Mammary epithelial cell (primary cell): ENCODE measurements at places on chromosomes 16 and 17. TPM values are rescaled to one million over a fixed set of nuclear protein-coding genes. Genes with fewer than 3 reads are reported as not detected.

DNA sequence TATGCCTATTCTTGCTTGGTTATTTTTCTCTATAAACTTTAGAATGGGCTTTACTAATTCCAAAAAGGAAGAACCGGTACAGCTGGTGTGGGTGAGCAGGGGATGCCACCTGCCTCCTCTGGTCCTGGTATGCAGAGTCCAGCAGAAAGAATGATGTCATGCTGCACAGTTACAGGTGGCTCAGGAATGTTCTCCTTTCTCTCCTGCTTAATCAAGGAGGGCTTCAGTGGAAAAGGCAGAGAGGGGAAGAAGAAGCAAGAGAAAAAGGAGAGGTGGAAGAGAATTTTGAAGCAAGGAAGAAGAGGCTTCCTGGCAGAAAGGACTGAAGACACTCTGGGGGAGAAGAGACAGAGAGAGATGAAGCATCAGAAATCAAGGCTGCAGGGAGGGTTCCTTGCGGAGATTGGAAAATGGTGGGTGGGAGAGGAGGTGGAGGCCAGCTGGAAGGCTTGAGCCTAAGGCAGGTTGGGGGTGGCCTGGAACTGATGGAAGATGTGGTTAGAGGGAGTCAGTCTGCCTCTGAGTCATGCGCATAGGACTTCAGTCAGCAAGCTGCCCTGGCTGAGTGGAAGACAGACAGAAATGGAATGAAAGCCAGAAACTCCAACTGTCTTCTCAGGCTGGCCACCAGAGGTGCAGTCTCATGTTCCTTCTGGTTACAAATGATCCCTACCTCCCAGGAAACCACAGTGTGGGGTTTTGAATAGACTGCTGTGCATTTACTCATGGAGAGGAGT, 64.6 kb upstream of the CRHR1 start:
- DNase-seq, result peak; percentile 88

DNA sequence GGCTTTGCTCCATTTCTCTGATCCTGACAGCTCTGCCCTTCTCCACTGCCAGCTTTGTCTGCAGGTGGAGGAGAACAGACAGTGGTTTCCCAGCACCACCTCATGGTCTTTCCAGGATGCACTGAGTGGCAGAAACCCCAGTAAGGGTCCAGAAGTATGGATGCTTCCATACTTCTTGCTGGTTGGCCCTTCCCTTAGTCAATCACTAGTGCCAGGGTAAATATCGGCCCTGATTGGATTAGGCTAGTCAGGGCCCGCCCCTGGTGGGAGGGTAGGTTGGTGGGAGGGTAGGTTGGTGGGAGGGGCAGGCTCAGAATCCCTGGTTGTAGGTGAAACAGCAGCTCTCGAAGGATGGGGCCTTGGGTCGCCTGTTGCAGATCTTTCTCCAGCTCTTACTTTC, 10.2 kb downstream of the RNF213 start:
- DNase-seq, result no peak

- DNase-seq, result peak; percentile 69
These were observed 21.0 kb downstream of the SOX8 start for GRCh38 chr16:1002399-1003166.

- DNase-seq, result peak; percentile 33
These were observed 1.5 kb upstream of the PCYT2 start for GRCh38 chr17:81912441-81913309.

DNA sequence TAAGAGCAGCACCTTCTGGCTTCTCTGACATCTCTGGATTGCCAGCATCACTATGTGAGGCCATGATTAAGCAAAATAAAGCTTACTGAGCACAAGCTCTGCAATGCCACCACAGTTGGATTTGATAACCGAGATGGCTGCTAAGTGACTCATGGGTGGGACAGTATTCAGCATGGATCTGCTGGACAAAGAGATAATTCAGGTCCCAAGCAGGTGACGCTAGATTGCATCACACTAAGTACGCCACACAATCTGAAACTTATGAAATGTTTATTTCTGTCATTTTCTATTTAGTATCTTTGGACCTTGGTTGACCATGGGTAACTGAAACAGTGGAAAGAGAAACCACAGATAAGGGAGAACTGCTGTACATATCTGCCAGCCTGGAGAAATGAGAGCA, 27.4 kb downstream of the CDRT15 start:
- no peak for DNase-seq

- DNase-seq, result no peak
These were observed 340.3 kb upstream of the CDH5 start for GRCh38 chr16:66026211-66026610.

- DNase-seq, result no peak
These were observed 22.8 kb upstream of the NFAT5 start for GRCh38 chr16:69542974-69543373.

The EVI2B gene
- under 0.01 TPM for total RNA-seq

DNA sequence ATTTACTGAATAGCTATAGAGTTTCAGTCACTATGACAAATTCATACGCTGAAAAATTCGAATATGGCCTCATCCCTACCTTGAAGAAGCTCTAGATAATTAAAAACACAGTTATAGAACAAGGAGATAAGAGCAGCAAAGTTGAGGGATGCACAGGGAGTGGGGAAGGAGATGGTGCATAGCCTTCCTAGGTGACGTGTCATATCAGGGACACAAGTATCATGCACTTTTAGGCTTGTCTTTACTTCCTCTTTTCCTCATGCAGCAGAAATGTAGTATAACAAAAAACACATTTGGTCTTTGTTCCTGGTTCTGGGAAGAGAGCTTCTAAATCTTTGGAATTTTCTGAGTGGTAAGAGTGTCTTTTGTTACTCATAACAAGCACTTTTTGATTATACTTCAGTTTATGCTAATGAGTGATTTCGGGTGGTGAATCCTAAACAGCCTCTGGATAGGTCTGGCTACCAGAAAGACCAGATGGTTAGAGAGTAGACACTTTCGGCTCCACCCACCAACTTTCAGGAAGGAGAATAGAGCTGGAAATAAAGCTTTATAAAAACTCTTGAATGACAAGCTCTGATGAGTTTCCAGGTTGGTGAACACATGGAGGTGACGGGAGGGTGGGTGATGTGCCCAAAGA, 341.4 kb downstream of the UTP18 start:
- DNase-seq, result no peak

The HOXB9 gene
- total RNA-seq, result not detected

The ARL16 gene
- 26.1 and 27.7 TPM in 2 replicates for total RNA-seq

The SDR42E2 gene
- not detected in 2 replicates for total RNA-seq

The CRYM gene
- 0.54 and 3.0 TPM in 2 replicates for total RNA-seq

- no peak for DNase-seq
These were observed 86.7 kb downstream of the KSR1 start for GRCh38 chr17:27542841-27543463.

DNA sequence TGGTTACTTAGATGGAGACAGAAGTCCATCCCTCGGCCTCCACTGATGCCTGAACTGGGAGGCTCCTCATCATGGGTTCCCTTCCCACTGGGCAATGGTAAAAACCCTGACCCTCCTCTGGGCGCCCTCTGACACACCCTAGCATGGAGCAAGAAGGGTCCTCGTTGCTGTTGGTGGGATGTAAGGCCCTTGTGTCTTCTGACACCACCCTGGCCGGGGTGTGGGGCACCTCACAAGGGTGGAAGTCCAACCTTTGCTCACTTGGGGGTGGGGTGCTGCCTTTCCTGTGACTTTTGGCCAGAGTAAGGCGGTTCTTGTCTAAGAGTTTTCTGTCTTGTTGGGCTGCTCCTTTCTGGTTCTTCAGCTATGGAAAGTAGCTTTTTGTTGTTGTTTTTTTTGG, 28.7 kb downstream of the MPRIP start:
- no peak for DNase-seq
